ENCODE measurements at places on chromosomes 11 and 22.

- no peaks in the 10 kb centered on the region for H3K4me1 ChIP-seq
- H3K36me3 ChIP-seq = no peaks in the 10 kb centered on the region
- no peak for DNase-seq
- H3K27me3 ChIP-seq = no peaks in the 10 kb centered on the region
- H3K4me3 ChIP-seq = no peak overlapping the region
These were observed 363.3 kb upstream of the CCDC90B start for GRCh38 chr11:83649528-83649855.

GRCh38 chr11:7513234-7514098, at the start of gene PPFIBP2:
PPFIBP2 (plus strand) TSS chr11:7513999; CDS start chr11:7549476, 35,477 bp downstream.
- H3K4me1 ChIP-seq = peaks cover 21% of the 10 kb centered on the region
- no peaks in the 10 kb centered on the region for H3K36me3 ChIP-seq
- H3K27me3 ChIP-seq = no peaks in the 10 kb centered on the region
- H3K4me3 ChIP-seq = peak within 1 kb of the TSS; percentile 86
- DNase-seq = peak; percentile 88

GRCh38 chr11:109401545-109401944, 20.4 kb upstream of the C11orf87 start:
- no peaks in the 10 kb centered on the region for H3K36me3 ChIP-seq
- H3K27ac ChIP-seq = no peak overlapping the region
- H3K27me3 ChIP-seq = no peaks in the 10 kb centered on the region
- no peak for DNase-seq

GRCh38 chr11:45053736-45054446, 92.5 kb upstream of the PRDM11 start:
- no peak for DNase-seq
- no peaks in the 10 kb centered on the region for H3K36me3 ChIP-seq
- H3K27ac ChIP-seq = no peak overlapping the region
- peaks cover 13% of the 10 kb centered on the region for H3K27me3 ChIP-seq
- no peak overlapping the region for H3K4me3 ChIP-seq

DNA sequence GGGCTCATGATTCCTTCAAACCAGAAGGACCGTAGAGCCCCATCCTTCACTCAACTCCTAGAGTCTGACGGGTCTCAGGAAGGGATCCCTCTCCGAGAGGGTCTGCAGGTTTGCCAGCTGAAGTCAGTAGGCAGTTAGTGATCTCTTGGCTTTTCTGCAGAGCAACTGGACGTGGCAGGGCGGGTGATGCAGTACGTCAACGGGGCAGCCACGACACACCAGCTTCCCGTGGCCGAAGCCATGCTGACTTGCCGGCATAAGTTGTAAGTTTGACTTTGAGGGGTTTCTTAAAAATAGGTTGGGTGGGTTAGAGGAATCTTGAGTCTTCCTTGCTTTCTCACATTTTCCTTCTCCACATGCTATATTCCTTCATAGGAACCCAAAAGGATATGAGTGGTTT, 33.3 kb upstream of the RAB1B start:
- no peaks in the 10 kb centered on the region for H3K4me1 ChIP-seq
- no peak overlapping the region for H3K27ac ChIP-seq

GRCh38 chr11:8671193-8671612, 11.3 kb downstream of the TRIM66 start:
- DNase-seq = no peak
- H3K27ac ChIP-seq = peak overlapping the region; percentile 62
- no peaks in the 10 kb centered on the region for H3K36me3 ChIP-seq

- H3K36me3 ChIP-seq = no peaks in the 10 kb centered on the region
These were observed 155.1 kb downstream of the HIPK3 start for GRCh38 chr11:33412241-33412640.

DNA sequence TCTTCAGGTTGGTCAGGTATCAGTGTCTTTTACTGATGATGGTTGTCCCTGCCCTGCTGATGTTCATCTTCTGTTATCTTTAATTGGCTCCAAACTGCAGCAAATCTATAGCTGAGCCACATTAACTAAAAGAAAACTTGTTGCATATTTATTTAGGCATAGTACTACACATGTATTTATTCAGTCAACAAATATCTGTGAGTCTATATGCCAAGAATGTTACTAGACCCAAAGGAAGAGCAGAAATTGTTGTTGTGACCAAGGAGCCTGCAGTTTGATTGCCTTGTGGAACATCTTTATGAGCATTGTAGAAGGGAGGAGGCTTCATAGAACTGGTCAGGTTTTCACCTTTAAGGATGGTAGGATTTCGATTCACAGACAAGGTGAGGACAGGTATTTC, 10.1 kb downstream of the BMAL1 start:
- no peak overlapping the region for H3K4me3 ChIP-seq
- no peak for DNase-seq
- no peaks in the 10 kb centered on the region for H3K27me3 ChIP-seq
- H3K27ac ChIP-seq = no peak overlapping the region
- H3K36me3 ChIP-seq = no peaks in the 10 kb centered on the region
- peaks cover 36% of the 10 kb centered on the region for H3K4me1 ChIP-seq

DNA sequence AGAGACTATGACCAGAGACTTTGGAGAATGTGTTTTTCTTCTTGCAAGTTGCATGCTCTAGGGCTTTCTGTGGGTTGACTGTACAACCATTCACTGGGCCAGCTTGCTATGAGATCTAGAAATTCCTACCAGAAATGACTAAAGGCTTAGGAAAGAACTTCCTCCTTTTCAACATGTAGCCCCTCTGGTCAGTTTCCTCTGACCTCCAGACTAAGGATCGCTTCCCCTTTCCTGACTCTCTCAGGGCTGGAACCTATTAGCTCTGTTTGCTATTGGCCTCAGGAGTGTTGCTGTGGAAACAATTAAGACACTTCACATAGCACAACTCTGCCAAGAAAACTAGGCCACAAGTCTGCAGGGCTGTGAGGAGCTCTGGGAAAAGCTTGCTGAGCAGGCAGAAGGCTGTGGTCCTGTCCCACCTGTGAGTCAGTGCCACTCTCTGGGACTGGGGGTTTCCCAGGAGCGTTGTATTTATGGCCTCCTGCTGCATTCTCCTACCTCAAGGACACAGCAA, 10.7 kb downstream of the CRY2 start:
- peak overlapping the region; percentile 81 for H3K27ac ChIP-seq
- H3K4me3 ChIP-seq = no peak overlapping the region
- peaks cover 71% of the 10 kb centered on the region for H3K36me3 ChIP-seq
- peak; percentile 44 for DNase-seq
- H3K27me3 ChIP-seq = no peaks in the 10 kb centered on the region

GRCh38 chr22:18110194-18110953, at the start of gene TUBA8:
TUBA8 (plus strand) TSS chr22:18110809; CDS start chr22:18110866, 57 bp downstream.
- H3K27ac ChIP-seq = peak within 1 kb of the TSS; percentile 22
- peaks cover 21% of the 10 kb centered on the region for H3K4me1 ChIP-seq
- H3K4me3 ChIP-seq = peak within 1 kb of the TSS; percentile 54
- H3K36me3 ChIP-seq = no peaks in the 10 kb centered on the region
- DNase-seq = peak; percentile 75

- H3K4me1 ChIP-seq = no peaks in the 10 kb centered on the region
- no peak for DNase-seq
- no peaks in the 10 kb centered on the region for H3K36me3 ChIP-seq
- no peaks in the 10 kb centered on the region for H3K27me3 ChIP-seq
These were observed 160.1 kb downstream of the RAB38 start for GRCh38 chr11:88015170-88015569.
